ENCODE measurements at places on chromosomes 12 and 14.

- DNase-seq = no peak
Measured at GRCh38 chr12:10563966-10564365, 49.4 kb downstream of the MAGOHB start.

GRCh38 chr12:104985206-104985605, 910 bp upstream of the NOPCHAP1 start:
- DNase-seq = no peak

DNA sequence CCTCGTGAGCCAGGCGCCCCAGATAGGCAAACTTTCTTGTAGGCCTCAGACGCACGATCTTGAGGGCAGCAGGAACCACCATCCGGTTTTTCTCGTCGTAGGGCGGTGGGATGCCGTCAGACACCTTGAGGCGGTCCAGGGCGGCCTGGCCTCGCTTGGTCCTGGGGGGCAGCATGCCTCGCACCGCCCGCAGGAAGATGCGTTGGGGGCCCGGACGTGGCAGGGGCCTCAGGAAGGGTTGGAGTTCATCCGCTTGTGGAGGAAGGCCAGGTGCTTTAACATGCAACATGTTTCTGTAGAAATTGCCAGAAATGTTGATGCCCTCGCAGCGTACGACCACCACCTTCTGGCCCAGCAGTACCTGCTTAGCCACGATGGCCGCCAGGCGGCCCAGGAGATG, 5.5 kb upstream of the TSPAN9 start:
- no peak for DNase-seq

DNA sequence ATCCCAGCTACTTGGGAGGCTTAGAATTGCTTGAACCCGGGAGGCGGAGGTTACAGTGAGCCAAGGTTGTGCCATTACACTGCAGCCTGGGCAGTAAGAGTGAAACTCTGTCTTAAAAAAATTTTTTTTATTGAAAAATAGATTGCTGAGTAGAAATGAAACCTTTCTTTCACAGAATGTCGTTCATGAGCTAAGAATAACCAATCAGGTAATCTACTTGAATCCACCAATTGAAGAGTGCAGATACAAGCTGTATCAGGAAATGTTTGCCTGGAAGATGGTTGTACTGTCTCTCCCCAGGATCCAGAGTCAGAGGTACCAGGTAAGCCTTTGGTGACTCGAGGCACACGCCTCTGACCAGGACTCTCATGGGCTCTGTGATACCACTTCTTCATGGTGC, 27.0 kb downstream of the DYNC1H1 start:
- DNase-seq = no peak

DNA sequence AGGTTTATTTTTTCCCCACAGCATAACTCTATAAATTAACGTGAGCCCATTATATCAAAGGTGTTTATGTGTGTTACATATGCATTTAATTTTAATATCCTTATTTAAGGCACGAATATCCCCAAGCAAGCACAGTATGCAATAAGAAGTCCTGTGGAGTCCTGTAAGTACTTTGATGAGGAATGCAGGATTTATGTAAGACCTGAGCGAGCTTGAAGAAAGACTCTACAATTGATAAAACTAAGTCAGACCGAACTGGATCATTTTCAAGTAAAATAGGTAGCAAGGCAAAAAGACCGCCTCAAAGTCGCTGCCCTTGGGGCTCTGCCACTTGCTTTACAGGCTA, 755 bp downstream of the SLC25A21 start:
- no peak for DNase-seq

DNA sequence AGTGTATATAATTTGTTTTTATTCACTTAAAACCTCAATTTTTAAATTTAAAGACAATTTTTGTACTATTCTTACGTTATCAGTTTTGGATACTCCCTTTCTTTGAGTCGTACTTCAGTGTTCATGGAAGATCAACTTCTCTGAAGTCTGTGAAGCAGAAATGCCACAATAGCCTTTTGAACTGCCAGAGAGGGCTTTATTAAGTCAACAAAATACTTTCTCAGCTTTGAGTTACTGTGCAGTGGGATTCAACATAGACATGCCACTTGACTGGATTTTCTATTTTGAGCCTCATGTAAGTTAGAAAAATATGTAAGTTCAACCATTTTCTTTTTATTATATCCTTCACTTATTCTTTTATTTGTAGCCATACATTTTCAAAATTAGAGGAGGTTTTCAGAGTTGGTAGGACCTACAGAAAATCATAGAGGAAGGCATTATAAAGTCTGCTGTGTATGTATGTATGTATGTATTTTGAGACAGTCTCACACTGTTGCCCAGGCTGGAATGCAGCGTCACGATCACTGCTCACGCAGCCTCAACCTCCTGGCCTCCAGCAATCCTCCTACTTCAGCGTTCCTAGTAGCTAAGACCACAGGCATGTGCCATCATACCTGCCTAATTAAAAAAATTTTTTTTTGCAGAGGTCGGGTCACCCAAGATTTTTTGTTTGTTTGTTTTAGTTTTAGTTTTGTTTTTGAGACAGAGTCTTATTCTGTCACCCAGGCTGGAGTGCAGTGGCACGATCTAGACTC, 31.3 kb upstream of the BCAT1 start:
- no peak for DNase-seq

- no peak for DNase-seq
Measured at GRCh38 chr12:115988625-115989563, 288.6 kb downstream of the MED13L start.

GRCh38 chr12:14694970-14695369, 1.4 kb downstream of the GUCY2C start:
- no peak for DNase-seq
